Daoy (cell line): ENCODE measurements at places on chromosomes 16 and 17. TPM values are rescaled to one million over a fixed set of nuclear protein-coding genes. Genes with fewer than 3 reads are reported as not detected.

DNA sequence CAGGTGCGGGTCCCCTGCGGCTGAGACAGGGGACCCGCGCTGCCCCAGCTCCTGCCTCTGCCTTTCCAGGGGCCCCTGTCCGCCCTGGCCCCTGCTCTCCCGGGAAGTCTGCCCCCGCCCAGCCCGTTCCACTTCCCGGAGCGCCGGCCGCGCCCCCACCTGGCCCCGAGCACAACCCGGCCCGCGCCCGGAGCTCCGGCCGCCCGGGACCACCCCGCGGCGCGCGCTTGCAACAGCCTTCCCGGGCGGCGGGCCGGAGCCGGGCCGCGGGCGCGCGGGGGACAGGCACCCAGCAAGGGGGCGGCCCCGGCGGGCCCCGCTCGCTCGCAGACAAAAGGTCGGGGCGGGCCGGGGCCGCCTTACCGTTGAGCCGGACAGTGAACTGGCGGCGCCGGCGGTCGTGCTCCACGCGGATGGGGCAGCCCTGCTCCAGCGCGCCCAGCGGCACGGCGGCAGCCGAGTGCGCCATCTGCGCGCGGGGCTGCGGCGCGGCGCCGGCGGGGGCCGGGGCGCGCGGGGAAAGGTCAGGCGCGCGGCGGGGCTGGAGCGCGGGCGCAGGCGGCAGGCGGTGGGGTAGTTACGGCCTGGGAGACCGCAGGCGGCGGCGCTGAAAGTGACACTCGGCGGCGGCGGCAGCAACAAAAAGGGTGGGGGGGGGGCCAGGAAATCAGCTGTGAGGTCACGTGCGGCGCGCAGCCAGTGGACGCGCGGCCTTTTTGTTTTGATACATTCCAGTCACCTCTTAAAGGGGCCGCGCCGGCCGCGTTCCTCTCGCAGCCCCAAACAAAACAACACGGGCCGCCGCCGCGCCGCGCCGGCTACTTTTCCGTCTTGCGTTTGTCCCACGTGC lies at the start of gene NATD1:
Gene NATD1 (minus strand): TSS at position 615 of the 850 bp plus-strand sequence. CDS start 146 bp downstream, at position 469.
- DNase-seq = peak; percentile 81

GRCh38 chr17:9729034-9729650 lies 62.2 kb downstream of the DHRS7C start:
- DNase-seq = peak; percentile 37

DNA sequence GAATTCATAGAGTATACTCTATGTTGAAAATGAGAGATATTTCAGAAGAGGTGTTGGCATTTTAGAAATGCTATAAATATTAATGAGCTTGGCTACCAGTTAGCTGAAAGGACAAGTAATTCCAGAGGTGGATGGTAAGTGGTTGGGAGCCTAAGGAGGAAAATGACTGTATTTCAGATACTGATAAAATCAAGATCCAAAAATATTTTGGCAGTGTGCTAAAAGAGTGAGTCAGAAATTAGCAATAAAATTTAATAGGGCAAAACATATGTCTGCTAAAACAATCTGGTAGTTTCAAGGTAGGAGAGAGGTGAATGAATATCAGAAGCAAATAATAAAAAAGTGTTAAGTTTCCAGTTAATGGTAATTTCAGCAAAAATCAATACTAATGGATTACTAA lies 1287.9 kb downstream of the CDH8 start:
- DNase-seq = no peak

- DNase-seq = peak; percentile 69
Observed at GRCh38 chr17:27489045-27489715, 32.9 kb downstream of the KSR1 start.

GRCh38 chr16:1428511-1428910 lies 2.4 kb upstream of the PERCC1 start:
- DNase-seq = peak; percentile 51

- DNase-seq = peak; percentile 91
Observed at GRCh38 chr16:31713071-31713944, 160.3 kb upstream of the ZNF267 start.

GRCh38 chr17:14320734-14321475 lies 20.0 kb downstream of the HS3ST3B1 start:
- no peak for DNase-seq

- DNase-seq = no peak
Observed at GRCh38 chr16:31114468-31114867, 3.0 kb upstream of the KAT8 start.

- DNase-seq = no peak
Observed at GRCh38 chr17:28763137-28763799, 19.5 kb downstream of the TRAF4 start.

- DNase-seq = no peak
Observed at GRCh38 chr17:31261601-31262000, 35.4 kb downstream of the OMG start.

GRCh38 chr16:74107795-74108610 lies 188.6 kb upstream of the PSMD7 start:
- peak; percentile 75 for DNase-seq

DNA sequence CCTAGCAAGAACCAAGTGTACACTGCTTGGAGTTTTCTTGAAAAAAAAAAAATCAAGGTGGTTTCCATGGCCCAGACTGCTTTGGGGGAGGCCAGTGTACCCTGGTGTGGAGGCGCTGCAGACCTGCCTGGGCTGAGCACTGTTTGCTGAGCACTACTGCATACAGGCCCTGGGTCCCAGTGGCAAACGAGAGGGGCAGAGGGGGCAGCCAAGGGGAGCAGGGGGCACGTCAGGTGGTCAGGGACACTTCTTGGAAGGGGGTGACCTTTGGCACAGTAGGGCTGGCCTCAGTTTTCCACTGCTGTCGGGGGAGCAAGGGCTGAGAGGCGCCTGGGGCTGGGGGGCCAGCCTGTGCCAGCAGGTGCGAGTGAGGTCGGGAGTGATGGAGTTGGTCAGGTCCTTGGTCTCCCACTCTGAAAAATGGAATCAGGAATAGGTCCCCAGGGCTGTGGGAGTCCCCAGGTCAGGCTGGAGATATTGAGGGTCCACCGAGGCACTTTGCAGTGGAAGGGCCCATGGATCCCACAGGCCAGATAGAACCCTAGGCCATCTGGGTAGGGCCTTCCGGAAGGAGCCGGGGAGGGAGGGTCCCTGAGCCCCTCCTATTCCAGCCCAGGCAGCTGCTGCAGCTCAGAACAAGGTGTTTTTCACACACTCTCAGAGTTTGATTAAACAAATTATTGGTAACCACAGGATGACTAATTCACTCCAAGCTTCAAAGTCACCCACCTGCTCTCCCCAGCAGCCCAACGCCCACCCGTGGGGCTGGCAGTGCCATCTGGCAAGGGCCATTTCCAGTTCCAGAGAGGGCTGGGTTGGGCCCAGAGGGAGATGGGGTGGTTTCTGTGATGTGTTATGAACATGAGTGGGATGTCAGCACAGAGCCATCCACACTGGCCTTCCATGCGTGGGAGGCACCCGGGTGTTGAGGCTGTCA lies 3.5 kb downstream of the ZFPM1 start:
- DNase-seq = peak; percentile 29

DNA sequence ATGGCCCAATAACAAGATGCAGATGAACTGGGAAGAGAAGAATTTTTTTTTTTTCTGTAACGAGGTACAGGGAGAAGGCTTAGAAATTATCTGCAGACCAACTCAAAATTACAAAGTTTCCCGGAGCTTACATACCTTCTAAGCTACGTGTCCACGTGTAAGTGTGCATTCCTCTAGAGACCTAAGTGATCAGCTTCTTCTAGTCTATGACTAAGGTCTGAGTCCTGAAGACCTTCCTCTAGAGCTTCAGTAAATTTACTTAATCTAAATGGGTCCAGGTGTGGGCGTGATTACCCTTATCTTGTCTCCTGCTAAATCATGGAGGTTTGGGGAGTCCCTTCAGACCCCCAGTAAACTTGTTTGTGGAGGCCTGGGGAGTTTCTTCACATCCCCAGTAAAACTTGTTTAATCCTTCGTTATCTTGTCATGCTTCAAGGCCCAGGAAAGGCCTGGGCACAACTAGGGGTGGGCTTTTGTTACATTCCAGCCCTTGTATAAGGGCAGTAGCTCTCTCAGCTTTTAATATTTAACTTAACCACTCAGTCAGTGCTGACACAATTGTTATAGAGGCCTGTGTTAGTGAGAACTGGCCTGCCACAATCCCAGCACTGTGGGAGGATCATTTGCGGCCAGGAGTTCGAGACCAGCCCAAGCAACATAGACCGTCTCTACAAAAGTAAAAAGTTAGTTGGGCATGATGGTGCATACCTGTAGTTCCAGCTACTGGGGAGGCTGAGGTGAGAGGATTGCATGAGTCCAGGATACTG lies 342.3 kb downstream of the SNX29 start:
- DNase-seq = peak; percentile 15

GRCh38 chr16:49604602-49605001 lies 231.0 kb downstream of the C16orf78 start:
- DNase-seq = no peak

DNA sequence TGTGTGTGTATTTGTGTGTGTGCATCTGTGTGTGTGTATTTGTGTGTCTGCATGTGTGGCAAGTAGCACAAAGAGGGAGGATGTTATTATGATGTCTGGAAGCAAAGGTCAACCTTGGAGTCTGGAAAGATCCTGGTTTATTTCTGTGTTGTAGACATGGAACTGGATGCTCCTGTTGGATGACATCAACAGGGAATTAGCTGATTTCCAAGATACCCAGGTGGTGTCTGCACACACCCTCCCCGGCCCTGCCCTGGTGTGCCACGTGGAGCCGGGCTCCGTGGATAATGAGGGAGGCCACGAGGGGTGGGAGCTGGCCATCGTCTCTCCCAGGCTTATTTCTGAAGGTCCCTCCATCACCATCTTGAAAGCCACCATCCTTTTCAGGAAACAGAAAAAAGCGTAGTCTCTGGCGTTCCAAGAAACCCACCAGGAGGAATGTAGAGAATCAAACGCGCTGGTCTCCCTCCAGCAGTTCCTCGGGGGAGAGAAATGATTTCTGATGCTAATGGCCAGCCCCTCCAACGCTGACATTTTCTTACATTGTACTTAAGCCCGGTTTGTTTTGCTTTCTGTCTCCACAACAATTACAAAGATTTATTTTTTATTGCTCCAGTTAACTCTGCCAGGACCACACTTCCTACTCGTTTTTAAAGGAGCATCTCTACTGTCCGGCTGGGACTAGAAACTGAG lies 93.3 kb downstream of the FOXL1 start:
- DNase-seq = no peak

GRCh38 chr17:77882481-77883212 lies 75.9 kb upstream of the TNRC6C start:
- DNase-seq = peak; percentile 93

GRCh38 chr16:57643910-57644309 lies 15.5 kb downstream of the ADGRG1 start:
- DNase-seq = no peak

DNA sequence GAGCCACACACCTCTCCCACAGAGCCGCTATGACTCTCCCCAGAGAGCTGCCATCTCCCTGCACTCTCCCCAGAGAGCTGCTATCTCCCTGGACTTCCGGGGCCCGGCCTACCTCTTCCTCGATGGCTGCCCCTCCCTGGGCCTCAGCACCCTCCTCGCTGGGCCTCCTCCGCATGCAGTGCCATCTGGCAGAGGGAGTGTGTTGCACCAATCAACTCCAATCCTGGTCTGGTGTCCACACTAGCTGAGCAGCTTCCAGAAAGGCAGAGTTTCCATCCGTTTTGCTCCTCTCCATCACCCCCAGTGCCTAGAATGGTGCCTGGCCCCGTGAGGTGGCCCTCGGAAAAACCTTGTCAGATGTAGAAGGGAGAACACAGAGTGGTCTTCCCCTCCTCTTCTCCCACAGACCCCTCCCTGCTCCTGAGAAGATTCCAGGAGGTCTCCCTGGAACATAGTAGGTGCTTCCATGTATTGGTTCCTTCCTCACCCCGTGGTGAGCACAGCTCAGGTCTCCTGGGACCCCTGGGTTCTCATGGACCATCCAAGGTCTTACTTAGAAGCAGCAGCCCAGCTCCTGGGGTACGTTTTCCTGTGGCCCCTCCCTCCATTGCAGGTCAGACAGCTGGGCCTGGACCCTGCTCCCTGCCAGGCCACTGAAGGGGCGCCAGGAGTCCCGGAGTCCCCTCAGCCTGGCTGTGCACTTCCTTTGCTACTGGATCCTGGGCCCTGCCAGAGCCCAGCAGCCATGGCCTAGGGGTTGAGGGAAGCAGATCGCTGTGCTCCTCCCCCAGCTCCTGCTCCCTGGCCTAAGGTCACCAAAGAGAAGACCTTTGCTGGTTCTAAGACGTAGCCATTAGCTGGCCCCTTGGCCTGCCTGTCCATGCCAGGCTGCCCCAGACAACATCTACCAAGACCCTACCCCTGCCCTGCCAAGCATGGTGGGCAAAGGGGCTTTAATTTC lies 233.8 kb upstream of the GSE1 start:
- DNase-seq = no peak

GRCh38 chr17:42817866-42818265 lies 6.2 kb downstream of the BECN1 start:
- DNase-seq = no peak

GRCh38 chr16:27471661-27472060 lies 69.7 kb downstream of the IL21R start:
- DNase-seq = no peak

DNA sequence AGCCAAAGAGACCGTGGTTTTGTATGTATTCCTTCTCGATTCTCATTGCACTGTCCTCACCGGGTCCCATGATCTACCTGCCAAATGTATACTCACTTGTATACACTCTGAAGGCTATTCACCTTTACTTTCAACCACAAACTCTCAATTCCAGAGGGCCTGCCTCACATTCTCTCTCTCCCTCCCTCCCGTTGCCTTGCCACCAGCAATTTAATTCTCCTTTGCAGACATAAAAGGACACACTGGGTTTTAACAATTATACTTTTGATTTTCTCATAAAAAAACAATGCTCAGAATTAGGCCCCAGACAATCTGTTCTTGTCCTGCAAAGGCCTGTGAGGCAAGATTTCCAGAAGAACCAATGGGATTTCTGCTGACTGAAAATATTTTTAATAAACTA lies 265.1 kb upstream of the PSMD7 start:
- no peak for DNase-seq

DNA sequence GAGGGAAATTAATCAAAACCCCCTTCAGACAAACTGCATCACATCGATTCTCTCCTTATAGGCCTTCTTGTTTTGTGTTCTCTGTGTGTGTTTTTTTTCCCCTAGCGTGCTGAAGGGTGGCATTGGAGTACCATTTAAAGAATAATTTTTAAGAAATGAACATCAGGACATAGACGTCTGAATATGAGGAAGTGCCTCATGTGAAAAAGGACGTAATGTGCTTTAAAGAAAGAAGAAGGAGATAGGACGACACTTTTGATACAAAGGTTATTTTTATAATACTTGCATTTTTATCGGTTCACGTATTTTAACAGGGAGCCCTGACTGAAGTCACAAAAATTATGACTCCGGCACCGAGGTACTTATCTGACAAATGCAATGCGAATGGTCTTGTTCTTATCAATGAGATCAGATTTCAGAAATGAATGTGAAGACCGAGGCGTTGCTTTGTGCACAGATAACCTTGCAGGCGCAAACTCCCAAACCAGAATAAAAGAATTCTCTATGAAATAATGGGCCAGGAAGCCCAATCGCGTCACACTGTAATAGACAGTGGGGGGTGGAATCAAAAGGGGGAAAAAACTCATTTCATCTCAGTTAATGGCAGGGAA lies 606.3 kb downstream of the MAF start:
- no peak for DNase-seq

SLC16A13 gene
- total RNA-seq = 0.34 TPM in 1 of 2 replicates, not detected in the other

TVP23A gene
- total RNA-seq = not detected in 2 replicates

HYDIN gene
- 1.1 and 2.5 TPM in 2 replicates for total RNA-seq

CTRB2 gene
- not detected in 2 replicates for total RNA-seq

HID1 gene
- total RNA-seq = 0.11 and 0.45 TPM in 2 replicates

PYDC1 gene
- not detected in 2 replicates for total RNA-seq

MED13 gene
- 20.3 and 31.6 TPM in 2 replicates for total RNA-seq

RNF112 gene
- 0.11 and 0.57 TPM in 2 replicates for total RNA-seq

PRAC2 gene
- total RNA-seq = not detected in 2 replicates

AKAP1 gene
- total RNA-seq = 27.2 and 30.1 TPM in 2 replicates
